ENCODE measurements at places on chromosomes 1 and 21.

- DNase-seq, result no peak
Observed at GRCh38 chr1:46096269-46097148, 35.9 kb downstream of the PIK3R3 start.

- DNase-seq, result no peak
Observed at GRCh38 chr21:31364253-31364945, 20.3 kb upstream of the TIAM1 start.

DNA sequence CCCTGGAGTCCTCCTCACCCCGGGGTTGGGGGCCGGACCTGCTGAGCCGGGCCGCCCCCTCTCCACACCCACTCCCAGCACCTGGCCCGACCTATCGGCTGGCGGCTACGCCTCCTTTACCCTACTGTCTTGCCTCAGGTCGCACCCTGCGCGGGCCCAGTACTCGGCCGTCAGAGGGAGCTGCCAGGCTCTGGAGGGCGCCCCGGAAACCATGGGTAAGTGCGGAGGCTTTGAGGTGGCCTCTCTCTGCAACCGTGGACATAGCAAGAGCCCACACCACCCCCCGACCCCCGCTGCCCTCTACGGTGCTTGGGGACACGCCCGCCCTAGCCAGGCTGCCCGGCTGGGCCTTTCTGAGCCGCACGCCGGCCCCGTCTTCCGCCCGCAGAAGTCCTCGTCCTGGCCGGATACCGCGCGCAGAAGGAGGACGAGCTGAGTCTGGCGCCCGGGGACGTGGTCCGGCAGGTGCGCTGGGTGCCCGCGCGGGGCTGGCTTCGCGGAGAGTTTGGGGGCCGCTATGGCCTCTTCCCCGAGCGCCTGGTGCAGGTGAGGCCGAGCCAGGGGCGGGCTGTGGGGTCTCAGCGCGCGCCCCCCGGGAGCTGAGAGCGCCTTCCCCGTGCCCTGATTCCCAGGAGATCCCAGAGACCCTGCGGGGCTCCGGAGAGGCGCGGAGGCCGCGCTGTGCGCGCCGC lies at the start of gene SH3D21:
Gene SH3D21 (plus strand): TSS at position 159 of the 692 bp plus-strand sequence. CDS start 53 bp downstream, at position 212.
- DNase-seq, result peak; percentile 81

DNA sequence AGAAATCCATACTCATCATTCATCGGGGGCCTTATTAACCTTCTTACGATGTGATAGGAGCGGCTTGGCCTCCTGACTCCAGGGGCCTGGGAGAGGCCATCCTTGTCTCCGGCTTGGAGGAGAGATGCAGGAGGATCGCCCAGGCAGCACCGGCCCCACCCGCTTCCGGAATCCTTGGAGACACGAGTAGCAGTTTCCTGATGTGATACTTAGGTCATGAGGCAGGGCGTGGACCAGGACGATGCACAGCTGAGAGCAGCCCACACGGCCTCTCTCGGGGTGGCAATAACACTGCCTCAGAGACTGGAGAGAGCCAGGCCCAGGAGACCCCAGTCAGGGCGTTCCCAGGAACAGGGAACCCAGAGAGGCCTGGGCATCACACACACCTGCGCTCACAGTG lies 163.6 kb upstream of the ARHGEF16 start:
- DNase-seq, result no peak

GRCh38 chr1:66353257-66353656 lies 180.7 kb upstream of the SGIP1 start:
- no peak for DNase-seq

DNA sequence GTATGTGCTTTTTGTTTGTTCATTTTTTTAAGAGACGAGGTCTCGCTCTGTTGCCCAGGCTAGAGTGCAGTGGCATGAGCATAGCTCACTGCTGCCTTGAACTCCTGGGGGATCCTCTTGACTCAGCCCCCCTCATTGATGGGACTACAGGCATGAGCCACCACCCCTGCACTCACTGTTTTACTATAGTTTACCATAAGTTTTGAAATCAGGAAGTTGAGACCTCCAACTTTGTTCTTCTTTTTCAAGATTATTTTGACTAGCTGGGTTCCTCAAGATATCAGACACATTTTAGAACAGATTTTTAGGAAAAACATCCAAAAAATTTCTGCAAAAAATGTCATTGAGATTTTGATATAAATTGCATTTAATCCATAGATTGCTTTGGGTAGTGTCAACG lies 120.4 kb upstream of the FGGY start:
- no peak for DNase-seq

DNA sequence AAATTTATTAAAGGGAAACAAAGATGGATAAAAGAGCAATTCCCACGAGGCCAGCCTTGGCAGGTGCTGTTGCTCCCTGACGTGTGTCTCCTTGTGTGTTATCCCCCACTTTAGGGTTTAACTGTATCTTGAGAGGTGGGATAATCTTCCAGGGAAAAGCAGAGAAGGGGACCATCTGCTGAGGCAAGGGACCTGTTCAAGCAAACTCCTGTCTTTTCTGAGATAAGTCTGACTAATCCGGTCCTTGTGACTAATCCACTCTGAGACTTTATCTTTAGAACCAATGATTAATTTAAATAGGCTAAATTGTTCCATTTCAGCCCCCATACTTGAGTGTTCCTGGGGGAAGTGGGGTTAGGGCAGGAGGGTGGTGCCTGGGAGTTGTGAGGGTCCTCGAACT lies 163.6 kb downstream of the CAMTA1 start:
- no peak for DNase-seq

DNA sequence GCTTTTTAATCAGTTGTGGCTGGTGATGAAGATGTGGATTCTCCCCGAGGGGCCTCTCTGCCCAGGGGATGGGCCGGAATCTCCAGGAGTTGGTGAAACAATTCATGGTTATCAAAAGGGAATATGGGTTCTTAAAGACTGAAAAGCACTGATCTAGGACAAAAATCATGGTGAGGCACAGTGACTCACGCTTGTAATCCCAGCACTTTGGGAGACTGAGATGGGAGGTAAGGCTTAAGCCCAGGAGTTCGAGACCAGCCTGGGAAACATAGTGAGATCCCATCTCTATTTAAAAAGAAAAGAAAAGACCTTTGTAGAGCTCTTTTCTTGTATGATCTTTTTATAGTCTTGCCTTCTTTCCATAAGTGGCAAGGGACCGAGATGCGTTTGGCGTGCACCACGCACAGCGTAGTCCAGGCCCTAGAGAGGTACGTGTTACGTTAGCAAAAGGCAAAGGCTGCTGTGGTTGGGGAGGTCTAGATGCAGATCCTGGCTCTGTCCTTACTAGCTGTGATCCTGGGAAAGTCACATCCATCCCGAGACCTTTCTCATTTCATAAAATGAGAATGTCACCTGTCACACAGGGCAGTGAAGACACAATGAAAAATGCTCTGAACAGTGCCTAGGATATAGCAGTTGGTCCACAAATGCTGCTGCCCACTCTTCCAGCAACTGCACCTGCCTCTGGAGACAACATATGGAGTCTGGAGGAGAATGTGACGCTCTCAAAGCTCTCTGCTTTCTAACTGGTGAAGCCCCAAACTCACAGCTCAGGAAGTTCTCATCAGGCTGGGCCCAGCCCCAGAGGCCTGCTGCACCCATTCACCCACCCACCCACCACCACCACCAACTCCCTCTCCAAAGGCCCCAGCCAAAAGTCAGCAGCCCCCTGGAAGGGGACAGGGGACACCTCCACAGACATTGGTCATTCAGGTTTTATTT lies 54.8 kb downstream of the KIF21B start:
- no peak for DNase-seq

GRCh38 chr1:213087911-213088310 lies 36.9 kb downstream of the RPS6KC1 start:
- DNase-seq, result no peak

DNA sequence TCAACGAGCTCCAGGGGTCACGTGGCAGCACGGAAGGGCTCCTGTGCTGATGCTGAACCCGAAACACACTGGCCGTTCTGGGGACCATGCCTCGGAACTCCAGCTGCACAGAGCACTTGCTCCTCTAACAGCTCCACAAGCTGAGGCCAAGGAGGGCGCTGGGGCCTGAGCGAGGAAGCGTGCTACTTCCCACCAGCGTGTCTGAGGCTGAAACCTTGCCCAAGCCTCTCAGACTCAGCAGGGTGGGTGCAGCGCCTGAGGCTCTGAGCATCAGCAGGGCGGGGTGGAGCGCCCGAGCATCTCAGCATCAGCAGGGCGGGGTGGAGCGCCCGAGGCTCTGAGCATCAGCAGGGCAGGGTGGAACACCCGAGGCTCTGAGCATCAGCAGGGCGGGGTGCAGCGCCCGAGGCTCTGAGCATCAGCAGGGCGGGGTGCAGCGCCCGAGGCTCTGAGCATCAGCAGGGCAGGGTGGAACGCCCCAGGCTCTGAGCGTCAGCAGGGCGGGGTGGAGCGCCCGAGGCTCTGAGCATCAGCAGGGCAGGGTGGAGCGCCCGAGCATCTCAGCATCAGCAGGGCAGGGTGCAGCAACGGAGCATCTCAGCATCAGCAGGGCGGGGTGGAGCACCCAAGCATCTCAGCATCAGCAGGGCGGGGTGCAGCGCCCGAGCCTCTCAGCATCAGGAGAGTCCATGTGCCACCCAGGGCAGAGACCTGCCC lies 9.6 kb downstream of the WRAP73 start:
- no peak for DNase-seq

DNA sequence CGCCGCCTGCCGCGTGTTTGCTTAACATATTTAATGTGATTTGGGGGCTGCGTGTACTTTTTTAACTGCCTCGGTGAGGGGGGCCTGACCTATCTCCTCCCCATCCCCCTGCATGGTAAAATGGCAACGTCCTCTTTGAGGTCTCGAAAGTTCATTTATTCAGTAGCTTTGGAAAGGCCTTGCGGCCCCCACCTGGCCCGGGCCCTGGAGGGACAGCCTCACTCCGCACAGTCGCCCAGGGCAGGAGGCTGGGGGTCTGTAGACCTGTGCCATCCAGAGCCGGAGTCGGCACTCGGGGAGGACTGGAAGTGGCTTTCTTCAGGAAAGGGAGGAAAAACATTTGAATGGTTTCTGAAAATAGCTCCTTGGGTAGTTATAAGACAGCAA lies 38.0 kb upstream of the ACTRT2 start:
- peak; percentile 49 for DNase-seq

DNA sequence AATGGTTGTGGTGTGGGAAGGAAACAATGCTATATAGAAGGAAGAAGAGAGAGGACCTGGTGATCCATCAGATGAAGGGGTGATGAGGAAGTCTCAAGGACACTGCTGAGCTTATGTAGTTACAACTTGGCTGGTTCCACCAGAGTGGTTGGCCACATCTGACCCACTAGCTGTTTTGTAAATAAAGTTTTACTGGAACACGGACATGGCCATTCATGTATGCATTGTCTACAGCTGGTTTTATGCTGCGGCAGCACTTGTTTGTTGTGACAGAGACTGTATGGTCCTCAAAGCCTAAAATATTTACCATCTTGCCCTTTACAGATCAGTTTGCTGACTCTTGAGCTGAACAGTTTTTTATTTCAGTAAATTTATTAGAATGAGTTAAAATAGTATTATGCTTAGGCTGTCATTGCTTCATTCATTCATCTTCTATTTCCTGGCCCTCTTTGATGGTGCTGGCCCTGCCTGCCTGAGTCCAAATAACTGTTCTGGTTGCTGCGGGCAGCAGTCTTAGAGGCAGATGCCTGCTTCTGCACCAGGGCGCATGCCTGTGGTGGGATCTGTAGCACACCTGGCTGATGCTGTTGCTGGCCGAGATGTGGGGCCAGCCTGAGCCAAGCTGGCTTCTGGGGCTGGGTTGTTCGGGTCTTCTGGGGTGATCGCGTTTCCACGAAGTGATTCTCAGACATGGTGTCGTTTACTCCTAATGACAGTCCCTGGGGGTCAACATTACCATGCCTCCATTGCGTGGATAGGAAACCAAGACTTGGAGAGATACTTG lies 61.4 kb upstream of the WNT4 start:
- DNase-seq, result peak; percentile 22

DNA sequence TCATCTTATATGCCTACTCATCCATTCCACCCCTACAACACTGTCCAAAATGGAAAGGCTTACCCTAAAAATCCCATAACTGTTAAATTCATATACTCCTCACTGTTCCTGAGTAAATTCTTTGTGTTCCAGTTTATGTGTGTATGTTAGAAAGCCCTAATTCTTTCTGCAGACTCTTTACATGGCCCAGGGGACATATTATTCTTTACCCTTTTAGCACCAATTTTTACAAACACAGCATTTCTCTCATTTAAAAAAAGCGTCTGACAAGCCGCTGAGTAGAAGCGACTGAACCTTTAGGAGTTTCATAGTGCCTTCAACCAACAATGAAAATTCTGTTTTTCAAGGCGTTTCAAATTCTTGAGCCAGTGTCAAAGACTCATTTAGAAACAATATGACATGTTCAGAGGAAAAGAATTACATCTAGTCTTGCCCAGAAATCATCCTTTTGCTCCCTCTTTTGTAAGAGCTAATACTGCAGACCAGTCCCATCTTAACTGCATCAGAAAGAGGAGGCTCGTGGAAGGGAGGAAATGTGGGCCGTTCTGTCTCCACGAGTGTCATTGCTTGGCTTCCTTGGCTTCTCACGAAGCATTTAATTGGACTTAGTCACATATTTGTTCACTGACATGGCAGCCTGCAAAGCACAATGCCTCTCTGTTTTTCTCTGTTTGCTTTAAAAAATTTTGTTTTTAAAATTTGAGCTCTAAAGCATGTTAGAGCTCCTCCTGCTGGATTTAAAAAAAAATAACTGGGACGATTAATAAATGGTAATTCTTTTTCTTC lies 21.3 kb upstream of the C1orf105 start:
- no peak for DNase-seq

DNA sequence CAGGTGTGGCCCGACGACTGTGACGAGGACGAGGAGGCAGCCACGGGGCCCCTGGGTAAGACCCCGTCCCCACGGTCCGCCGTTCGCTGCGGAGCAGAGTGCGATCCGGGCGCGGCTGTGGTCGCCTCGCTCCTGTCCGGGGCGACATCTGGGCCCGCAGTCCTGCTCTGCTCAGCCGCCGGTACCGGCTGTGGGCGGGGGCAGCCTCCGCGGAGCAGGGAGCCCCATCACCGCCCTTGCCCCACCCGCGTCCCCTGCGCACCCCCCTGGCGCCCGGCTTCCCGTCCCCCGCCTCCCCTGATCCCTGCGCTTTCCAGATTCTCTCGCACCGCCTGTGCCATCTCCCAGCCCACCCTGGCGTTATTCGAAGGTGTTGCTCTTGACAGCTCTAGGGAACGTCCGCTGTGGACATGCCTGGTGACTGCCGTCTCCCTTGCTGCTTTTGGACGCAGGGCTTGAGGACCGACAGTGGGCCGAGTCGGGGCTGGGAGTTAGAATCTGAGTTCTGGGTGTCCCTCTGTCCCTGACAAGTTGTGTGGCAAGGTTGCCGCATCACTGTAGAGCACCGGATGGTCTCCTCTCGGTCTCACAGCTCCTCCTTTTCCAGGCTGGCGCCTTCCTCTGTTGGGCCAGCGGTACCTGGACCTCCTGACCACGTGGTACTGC lies 596 bp downstream of the TOR3A start:
- peak; percentile 76 for DNase-seq

Data from activated effector memory CD4-positive, alpha-beta T cell treated with anti-CD3 and anti-CD28 coated beads, Interleukin-2, amount 50 U/mL, for 16 hours (primary cell).